CD4-positive, alpha-beta T cell (primary cell): ENCODE measurements at places on chromosomes 12 and 14. TPM values are rescaled to one million over a fixed set of nuclear protein-coding genes. Genes with fewer than 3 reads are reported as not detected.
A peak's percentile ranks its signal among the peaks of the same experiment; 100 is the strongest.

DNA sequence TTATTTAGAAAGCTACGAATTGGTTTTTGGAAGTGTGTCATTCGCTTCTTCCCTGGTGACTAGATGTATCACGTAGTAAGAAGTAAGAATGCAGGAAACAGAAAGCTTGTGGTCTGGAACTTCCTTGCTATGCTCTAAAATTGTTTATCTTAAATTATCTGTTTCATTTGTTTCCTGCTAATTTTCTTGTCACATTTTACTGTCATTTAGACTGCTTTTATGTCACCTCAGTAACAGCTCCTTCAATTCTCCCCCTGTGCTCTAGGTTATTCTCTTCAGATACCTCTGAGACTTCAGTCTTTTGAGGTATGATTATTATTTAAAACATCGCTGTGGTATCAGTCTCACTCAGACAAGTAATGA is 699 bp upstream of the CD69 start:
- no peak for DNase-seq
- no peaks in the 10 kb centered on the region for H3K27me3 ChIP-seq
- H3K36me3 ChIP-seq = peaks cover 5% of the 10 kb centered on the region
- peak overlapping the region; percentile 79 for H3K4me3 ChIP-seq
- peak overlapping the region; percentile 98 for H3K27ac ChIP-seq
- peaks cover 31% of the 10 kb centered on the region for H3K4me1 ChIP-seq

DNA sequence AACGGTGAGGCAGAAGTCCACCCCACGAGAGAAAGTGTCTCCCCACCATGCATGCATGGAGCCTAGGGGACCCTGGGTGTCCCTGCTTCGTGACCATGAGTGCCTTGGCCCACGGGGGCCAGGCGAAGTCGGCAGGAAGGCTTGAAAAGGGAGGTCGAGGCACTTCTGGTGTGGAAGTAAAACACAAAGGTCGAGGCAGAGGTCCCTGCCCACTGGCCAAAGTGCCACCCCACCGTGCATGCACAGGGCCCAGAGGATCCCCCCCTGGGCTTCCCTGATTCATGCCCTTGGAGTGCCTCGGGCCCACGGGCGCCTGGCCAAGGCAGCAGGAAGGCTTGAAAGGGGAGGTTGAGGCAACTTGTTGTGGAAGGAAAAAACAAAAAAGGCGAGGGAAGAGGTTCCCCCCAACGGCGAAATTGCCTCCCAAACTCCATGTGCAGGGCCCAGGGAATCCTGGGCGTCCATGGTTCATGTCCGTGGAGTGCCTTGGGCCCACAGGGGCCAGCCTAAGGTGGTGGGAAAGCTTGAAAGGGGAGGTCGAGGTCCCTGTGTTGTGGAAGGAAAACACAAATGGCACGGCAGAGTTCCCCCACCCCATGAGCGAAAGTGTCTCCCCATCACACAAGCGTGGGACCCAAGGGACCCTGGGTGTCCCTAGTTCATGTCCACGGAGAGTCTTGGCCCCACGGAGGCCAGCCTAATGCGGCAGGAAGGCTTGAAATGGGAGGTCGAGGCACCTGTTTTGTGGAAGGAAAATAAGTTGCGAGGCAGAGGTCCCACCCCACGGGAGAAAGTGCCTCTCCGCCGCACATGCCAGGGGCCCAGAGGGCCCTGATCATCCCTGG is 372.1 kb downstream of the ALG10 start:
- H3K27ac ChIP-seq = no peak overlapping the region
- H3K4me1 ChIP-seq = no peaks in the 10 kb centered on the region
- H3K27me3 ChIP-seq = no peaks in the 10 kb centered on the region
- H3K4me3 ChIP-seq = no peak overlapping the region
- no peak for DNase-seq

DNA sequence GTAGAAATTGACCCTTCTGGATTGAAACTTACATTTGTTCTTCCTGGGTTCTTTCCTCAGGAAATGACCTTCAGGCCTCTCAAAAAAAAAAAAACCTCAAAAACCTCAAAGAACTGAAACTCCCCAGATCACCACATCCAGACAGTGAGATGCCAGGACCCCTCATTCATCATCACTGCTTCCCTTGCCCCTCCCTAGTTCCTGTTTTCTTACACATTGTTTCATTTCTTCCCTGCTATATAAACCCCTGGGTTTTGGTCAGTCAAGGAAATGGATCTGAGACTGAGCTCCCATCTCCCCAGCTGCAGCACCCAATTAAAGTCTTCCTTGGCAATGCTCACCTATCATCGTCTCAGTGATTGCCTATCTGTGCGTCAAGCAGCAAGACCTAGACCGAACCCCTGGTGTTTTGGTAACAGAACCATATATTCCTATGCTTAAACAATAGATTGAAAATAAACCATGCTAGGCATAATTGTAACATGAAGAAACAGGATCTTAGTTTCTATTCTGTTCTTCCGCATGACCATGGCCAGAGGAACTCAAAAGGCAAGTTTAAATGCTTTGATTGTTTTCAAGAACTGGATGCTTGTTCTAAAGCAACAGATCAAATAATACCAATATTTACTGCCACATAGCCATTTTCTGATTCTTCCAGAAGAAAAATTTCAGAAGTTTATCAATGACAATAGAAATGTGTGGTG is 108.0 kb upstream of the MAX start:
- no peaks in the 10 kb centered on the region for H3K36me3 ChIP-seq
- no peaks in the 10 kb centered on the region for H3K27me3 ChIP-seq
- H3K4me1 ChIP-seq = peaks cover 54% of the 10 kb centered on the region
- DNase-seq = no peak

GRCh38 chr14:80425686-80426085 is 214.4 kb upstream of the DIO2 start:
- H3K27me3 ChIP-seq = no peaks in the 10 kb centered on the region
- H3K27ac ChIP-seq = no peak overlapping the region
- no peaks in the 10 kb centered on the region for H3K36me3 ChIP-seq
- no peaks in the 10 kb centered on the region for H3K4me1 ChIP-seq

The SLC16A7 gene
- 24.6 TPM for total RNA-seq

The FAIM2 gene
- not detected for total RNA-seq

The PRMT5 gene
- total RNA-seq = 15.6 TPM
